Stimulated activated CD8-positive, alpha-beta memory T cell treated with anti-CD3 and anti-CD28 coated beads, Interleukin-4, amount 100 ng/mL, for 1 hour (primary cell): ENCODE measurements at places on chromosomes 5 and 9.

DNA sequence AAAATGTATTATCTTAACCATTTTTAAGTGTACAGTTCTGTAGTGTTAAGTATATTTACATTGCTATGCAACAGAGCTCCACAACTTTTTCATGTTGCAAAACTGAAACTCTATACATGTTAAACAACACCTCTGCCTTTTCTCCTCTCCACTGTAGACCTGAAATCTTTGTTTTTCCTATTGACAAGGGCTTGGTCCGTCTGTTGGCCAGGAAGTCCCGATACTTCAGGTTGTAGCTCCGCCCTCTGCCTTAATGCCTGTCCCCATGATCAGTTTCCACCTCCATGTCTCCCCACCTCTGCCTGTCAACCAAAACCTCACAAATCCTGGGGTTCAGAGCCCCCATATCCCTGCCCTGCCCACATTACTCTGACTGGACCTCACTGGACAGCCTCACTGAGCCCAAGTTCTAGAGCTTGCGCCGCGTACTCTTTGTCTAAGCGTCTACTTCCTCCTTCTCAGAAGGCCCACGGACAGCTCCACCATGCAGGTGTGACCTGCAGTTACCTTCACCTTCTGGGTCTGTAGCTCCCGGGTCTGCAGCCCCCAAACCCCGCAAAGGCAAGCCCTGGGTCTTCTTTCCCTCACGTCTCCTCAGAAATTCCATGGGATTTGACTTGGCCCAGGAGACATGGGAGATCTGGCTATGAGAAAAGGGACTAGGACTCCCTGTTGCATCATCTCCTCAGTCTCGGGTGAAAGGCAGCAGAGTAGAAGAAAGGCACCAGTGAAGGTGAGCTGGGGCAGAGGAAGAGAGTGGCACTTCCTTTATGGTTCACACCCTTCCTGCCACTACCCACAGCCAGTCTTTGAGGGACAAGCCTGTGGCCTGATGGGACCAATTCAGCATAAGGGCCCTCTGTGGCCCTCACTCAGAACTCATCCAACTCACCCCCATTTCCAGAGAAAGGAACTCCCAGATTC lies 8.0 kb downstream of the GLIPR2 start:
- no peak for DNase-seq

DNA sequence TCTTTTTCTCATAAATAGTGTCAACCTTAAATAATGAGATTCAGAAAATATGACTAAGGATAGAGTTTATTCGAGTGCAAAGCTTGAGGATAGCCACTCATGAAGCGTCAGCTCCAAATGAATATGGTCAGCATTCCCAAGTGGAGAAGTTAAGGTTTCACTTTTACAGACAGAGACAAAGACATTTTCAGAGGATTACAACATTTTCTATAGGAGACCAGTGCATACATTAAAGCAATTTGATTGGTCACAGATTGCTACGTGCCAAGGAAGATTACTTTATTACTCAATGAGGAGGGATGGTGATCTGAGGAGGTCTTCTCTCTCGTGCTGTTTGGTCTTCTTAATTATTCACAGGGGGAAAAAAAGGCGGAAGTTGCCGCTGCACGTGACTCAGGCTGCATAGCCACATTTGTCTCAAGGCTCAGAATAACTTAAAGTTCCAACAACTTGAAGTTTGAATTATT lies 60.1 kb upstream of the SPATA31C2 start:
- DNase-seq = no peak

DNA sequence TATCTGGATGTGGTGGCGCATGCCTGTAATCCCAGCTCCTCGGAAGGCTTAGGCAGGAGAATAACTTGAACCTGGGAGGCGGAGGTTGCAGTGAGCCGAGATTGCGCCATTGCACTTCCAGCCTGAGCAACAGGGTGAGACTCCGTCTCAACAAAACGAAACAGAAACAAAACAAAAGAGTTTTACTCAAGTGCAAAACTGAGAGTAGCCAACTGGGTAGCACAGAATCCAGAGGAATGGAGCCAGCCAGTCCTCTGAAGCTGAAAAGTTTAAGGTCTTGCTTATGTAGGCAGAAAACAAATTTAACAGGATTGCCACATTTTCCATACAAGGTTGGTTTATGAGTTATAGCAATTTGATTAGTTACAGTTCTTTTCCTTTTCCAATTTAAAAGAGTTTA lies 32.0 kb downstream of the SPIN1 start:
- no peak for DNase-seq

DNA sequence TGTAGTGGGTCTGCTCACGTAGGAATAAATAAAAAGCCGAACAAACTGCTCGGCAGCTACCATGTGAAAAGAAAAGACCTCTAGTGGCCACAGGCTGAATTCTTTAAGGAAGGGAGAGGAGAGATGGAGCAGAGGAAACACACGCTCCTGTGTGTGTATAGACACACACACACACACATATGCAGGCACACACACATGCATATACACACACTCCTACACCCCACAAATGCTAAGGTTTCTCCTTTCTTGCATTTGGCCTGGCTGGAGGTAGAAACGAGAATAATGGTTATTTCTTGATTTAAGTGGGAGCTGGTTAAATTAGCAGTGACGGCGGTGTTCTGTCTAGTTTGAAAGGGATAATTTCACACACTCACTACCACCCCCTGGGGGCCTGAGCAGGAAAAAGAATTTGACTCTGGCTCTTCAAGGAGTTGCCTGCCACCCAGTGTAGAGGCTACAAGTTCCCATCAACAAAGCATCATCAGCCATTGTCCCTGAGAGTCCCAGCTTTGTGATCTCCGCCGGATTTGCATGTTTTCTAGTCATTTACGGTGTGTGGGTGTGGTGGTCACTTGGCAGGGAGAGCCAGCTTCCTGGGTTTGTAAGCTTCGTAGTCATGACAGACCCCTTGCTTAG lies at the start of gene INSYN2B:
Gene INSYN2B, minus strand, starts transcription at position 78 of the 636 bp plus-strand sequence. CDS start 96,597 bp downstream, outside the sequence.
- DNase-seq = no peak

- no peak for DNase-seq
Measured at GRCh38 chr5:72653586-72653985, 146.4 kb upstream of the ZNF366 start.

GRCh38 chr9:121283856-121284732 lies 16.1 kb downstream of the GSN start:
- DNase-seq = no peak

DNA sequence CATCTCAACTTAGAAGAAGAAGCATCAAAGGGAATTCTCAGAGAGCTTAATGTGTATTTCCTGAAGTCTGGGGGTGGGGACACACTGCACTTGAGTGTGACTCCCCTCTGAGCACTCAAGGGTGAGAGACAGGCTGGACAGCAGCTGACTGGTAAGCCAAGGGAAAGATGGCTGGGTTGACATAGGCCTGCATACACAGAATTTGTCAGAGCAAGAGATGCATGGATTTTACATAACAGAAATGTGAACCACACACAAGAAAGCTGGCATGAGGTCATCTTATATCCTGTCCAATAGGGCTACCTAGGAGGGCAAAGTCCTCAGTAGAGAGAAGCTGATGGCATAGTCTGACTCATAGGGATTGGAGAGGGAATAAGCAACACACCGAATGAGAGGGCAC lies 114.3 kb upstream of the EPB41L4A start:
- no peak for DNase-seq

GRCh38 chr5:80754900-80755299 lies 100.1 kb upstream of the DHFR start:
- no peak for DNase-seq

- DNase-seq = no peak
Measured at GRCh38 chr5:169304175-169304574, 3.2 kb upstream of the SLIT3 start.

GRCh38 chr9:86772635-86772993 lies 174.7 kb downstream of the GAS1 start:
- DNase-seq = no peak

- DNase-seq = no peak
Measured at GRCh38 chr9:18543406-18544192, 69.6 kb downstream of the ADAMTSL1 start.

GRCh38 chr9:83649080-83649479 lies 26.1 kb downstream of the IDNK start:
- peak; percentile 55 for DNase-seq

DNA sequence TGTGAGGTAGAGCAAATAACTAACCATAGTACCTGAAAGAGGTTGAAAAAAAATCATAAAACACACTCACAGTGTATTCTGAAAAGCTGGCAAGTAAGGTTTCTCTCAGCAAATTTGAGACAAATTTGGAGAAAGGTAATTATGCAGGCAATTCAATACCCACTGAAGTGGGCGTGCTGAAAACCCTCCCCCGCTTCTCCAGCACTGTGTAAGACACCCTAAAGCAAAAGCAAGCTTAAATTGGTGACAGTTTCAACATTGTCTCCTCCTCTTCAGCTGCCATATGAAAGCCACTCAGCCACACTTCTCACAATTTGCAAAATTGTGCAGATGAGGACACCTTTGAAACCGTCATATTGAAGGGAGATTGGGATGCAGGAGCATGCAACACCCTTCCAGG lies 322.3 kb upstream of the CDH6 start:
- no peak for DNase-seq

GRCh38 chr5:61768692-61769281 lies 436.7 kb downstream of the ZSWIM6 start:
- no peak for DNase-seq

DNA sequence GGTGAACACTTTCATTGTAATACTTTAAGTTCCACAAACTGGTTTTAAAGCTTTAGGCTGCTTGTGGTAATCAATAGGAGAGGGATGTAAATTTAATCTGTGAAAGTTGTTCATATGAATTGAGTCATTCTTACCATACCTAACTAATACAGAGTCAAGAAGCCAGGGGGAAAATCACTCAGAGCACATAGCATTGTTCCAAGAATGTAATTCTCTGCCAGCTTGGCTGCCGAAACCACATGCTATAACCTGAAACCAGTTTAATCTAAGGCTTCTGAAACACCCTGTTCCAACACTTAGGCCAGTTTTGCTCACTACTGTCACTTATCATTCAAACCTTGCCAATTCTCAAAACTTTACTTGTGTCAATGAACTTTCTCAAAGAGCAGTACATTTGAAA lies 528.8 kb upstream of the GRAMD2B start:
- no peak for DNase-seq

GRCh38 chr5:139575313-139575646 lies 14.1 kb downstream of the UBE2D2 start:
- DNase-seq = no peak

GRCh38 chr9:135789838-135790291 lies 87.9 kb downstream of the KCNT1 start:
- DNase-seq = no peak

DNA sequence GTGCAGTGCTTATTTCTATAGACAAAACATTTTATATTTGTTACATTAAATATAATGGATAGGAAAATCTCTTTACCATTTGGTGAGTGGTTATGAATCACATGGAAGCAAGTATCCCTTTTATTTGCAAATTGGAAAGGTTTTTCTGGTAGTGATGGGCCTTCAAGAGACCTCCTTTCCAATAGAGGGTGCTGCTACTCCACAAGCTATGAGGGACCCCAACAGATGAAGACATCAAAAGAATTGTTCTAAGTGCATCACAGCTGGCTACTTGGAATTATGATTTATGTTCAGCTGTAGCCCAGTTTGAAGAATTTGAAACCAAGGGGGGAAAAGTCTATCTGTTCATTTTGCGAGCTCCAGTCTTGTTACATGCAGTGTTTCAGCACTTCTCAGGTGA lies 493.7 kb upstream of the SGCD start:
- no peak for DNase-seq

DNA sequence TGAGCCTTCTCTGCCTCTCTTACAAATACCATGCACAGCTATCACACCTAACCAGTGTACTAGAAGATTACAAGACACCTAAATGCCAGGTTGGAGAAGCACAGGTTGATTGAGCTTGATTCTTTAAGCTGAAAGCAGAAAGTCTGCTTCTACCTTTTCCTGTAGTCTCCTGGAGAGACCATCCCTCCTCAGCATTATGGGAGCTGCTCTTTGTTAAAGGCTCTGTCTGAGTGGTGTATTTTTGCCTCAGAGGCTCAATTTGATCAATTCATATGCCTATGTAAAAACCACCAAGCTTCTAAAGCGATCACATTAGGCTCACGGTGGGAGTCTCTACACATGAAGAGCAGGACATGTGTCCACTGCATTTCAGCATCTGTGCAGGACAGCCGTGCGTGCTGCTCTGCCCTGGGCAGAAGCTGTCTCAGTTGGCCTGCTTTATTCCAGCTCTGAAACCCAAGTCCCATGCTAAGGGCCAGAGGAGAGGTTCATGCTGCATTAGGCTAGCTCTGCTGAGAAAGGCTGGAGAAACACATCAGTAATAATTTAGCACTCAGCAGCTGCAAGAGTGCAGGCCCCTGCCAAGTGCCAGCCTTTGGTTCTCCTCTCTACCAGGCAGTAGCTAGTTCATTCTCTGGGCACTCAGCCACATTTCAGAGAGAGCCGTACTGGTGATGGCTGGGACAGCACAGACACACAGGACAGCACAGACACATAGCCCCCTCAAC lies 41.7 kb downstream of the TMEM167A start:
- no peak for DNase-seq

DNA sequence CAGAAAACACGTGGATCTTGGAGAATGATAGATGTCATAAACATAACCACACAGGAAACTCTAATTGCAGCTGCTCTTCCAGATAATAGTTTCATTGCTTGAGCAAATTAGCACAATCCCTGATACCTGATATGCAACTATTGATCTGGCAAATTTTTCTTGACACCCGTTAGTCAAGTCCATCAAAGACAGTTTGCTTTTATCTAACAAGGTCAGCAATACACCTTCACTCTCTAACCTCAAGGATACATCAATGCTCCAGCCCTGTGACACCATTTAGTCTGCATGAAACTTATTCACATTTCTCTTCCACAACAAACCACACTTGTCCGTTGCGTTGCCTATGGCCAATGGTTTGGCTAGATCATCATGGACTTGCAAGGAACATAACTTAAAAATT lies 16.6 kb downstream of the UGT3A1 start:
- no peak for DNase-seq

- no peak for DNase-seq
Measured at GRCh38 chr5:54470128-54470527, 14.6 kb downstream of the HSPB3 start.

GRCh38 chr9:92963831-92964606 lies 16.7 kb downstream of the FGD3 start:
- peak; percentile 49 for DNase-seq

- no peak for DNase-seq
Measured at GRCh38 chr9:98678244-98678842, 30.4 kb downstream of the GABBR2 start.

DNA sequence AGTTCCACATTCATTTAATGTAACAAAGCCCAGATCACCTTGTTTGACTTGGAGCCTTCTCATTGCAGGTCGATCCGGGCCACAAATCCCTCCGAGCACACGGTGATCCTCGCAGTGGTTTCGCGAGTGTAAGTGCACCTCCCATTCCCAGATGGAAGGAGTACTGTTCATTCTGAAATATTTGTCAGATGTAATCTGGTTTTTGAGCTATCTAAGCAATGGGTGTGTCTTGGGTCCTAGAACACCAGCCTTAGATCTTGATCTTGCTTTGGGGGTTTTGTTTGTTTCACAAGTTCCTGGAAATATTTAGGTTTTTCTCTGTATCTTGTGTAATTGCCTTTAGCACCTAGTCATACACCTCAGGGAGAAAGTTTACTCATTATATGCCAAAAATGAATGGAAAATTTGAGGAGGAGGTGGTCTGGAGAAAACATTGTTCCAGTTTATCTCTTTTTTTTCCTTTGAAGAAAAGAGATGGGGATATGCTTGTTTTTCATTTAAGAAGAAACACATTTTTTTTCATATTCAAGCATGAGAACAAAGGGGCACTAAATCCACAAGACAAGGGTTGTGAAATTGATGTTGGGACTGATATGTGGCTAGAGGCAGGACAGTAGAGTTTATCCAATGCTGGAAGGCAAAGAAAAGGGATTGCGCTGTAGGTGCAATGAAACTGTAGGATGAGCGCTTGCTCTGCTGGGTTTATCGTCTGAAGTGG lies 118.6 kb downstream of the PDE8B start:
- DNase-seq = no peak
